ENCODE measurements at places on chromosomes 12 and 14.

DNA sequence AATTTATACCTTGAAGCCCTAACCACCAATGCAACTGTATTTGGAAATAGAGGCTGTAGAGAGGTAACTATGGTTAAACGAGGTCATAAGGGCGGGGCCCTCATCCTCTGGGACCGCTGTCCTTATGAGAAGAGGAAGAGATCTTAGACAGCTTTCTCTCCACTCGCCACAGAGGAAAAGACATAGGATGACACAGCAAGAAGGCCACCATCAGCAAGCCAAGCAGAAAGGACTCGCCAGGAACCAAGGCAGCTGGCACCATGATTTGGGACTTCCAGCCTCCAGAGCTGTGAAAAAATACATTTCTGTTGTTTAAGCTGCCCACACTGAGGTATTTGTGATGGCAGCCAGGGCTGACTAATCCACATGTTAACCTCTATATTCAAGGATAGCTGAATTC lies 30.4 kb upstream of the BCAT1 start:
- DNase-seq = no peak

GRCh38 chr14:36293824-36294223 lies 26.6 kb downstream of the MBIP start:
- DNase-seq = no peak

- DNase-seq = no peak
Measured at GRCh38 chr14:80522936-80523335, 311.6 kb upstream of the DIO2 start.

GRCh38 chr12:121799842-121800693 lies 3.7 kb upstream of the SETD1B start:
- DNase-seq = peak; percentile 60

- no peak for DNase-seq
Measured at GRCh38 chr12:88445705-88446394, 134.4 kb downstream of the KITLG start.

- DNase-seq = no peak
Measured at GRCh38 chr14:20614038-20614840, 23.1 kb upstream of the RNASE12 start.

- DNase-seq = no peak
Measured at GRCh38 chr12:108839890-108840230, 17.5 kb downstream of the SSH1 start.

- no peak for DNase-seq
Measured at GRCh38 chr14:102798926-102799325, 21.7 kb downstream of the TRAF3 start.

DNA sequence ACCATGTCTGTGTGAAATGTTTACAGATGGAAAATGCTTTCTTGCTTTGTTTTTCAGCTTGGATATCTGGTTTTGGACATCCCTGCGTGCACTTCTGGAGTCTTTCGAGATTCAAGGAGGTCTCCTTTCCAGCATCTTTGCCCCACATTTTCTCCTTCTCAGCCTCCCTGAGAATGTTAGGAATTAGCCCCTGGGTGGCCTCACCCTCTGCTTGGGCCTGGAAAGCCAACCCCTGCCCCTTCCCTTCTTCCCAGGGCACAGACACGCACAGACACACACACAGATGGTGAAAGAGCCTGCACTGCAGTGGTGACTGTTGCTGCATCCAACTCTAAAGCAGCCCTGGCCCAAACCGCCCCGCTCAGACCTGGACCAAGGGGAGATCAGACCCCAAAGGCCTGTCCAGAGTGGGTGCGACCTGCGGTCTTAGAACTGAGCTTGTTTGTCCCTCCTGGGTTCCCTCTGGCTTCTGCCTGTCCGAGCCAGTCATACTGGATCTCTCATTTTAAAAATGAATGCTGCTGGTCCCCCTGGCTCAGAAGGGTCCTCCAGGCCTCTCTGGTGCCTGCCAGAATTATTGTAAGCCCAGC lies 8.7 kb upstream of the NCOR2 start:
- no peak for DNase-seq

DNA sequence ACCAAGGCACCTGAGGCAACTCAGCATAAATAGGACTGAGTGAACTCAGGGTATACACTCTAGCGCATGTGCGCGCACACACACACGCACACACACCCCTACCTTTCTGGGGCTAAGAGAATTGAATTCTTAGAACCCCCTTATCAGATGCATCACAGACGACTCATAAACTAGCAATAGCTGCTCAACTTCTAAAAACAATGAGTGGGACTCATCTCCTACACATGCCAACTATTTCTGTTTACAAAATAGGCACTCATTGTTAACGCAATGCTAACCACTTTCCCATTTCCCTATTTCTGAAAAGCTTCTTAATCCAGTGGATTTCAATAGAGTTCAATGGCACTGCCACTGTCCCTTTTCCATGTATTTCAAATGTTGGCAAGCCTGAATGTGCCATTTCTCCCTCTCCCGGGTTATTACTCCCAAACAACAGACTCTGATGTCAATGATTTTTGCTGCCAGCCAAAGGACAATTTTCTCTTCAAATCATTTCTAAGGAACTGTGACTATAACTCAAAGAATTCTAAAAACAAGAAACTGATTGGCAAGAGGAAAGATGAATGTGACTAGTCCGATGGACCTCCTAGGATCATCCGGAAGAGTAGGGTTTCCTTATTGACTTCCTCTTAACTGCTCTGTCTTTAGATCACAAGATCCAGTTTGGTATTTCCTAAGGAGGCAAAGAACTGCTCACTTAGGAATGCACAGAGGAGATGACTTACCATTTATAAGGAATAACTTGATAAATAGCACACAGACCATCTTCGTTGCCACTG lies 48.8 kb downstream of the SLC38A1 start:
- peak; percentile 50 for DNase-seq

DNA sequence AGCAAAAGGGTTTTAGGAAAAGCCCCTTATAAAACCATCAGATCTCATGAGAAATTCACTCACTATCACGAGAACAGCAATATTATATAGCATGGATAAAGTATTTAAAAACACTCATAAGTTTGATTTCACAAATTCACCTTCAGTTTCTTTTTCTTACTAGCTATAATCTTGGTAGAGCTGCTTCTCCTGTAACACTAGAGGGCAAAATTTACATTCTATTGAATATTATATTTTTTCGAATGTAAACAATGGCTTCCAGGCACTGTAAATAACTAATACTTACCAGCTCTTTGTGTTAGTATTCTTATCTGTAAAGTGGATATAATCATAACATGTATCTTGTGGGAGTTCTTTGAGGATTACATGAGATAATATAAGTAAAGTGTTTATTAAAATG lies 259.6 kb downstream of the CCER1 start:
- DNase-seq = no peak

- no peak for DNase-seq
Measured at GRCh38 chr12:122006186-122006926, 15.3 kb upstream of the BCL7A start.

DNA sequence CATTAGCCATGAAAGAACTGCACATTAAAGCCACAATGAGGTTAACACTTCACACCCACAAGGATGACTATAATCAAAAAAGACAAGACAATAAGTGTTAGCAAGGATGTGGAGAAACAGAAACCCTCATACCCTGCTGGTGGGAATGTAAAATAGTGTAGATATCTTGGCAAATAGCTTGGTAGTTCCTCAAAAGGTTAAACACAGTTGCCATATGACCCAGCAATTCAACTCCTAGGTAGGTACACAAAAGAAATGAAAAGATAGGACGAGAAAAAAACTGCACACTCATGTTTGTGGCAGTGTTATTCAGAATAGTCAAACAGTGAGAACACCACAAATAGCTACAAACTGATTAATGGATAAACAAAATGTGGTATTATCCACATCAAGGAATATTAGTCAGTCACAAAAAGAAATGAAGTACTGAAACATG lies 93.5 kb downstream of the ATXN2 start:
- DNase-seq = no peak
